Type B pancreatic cell (in vitro differentiated cells): ENCODE measurements at places on chromosomes 16 and 17. TPM values are rescaled to one million over a fixed set of nuclear protein-coding genes. Genes with fewer than 3 reads are reported as not detected.
A peak's percentile ranks its signal among the peaks of the same experiment; 100 is the strongest.

- H3K4me3 ChIP-seq: no peak overlapping the region
- H3K27ac ChIP-seq: no peak overlapping the region
- peaks cover 8% of the 10 kb centered on the region for H3K36me3 ChIP-seq
- peaks cover 8% of the 10 kb centered on the region for H3K4me1 ChIP-seq
Observed at GRCh38 chr16:929227-930073, 41.3 kb downstream of the LMF1 start.

DNA sequence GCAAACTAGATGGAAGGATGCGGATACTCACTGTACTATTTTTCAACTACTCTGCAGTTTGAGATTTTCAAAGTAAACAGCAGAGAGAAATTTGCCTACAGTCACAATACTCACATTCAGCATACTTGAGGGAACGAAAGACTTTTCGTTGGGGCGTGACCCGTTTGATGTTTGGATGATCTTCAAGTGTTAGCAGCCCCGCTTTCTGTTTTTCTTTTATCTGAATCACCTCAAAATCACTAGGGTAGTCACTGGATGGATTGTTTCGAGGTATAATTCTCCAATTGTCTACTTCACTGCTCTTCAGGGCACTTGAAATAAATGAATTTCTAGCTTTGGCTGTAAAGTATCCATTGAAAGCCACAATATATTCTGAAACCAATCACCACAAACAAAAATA, 17.8 kb downstream of the MBTPS1 start:
- H3K27ac ChIP-seq: no peak overlapping the region
- no peaks in the 10 kb centered on the region for H3K4me1 ChIP-seq
- H3K36me3 ChIP-seq: peaks cover 12% of the 10 kb centered on the region
- H3K4me3 ChIP-seq: no peak overlapping the region
- DNase-seq: no peak

DNA sequence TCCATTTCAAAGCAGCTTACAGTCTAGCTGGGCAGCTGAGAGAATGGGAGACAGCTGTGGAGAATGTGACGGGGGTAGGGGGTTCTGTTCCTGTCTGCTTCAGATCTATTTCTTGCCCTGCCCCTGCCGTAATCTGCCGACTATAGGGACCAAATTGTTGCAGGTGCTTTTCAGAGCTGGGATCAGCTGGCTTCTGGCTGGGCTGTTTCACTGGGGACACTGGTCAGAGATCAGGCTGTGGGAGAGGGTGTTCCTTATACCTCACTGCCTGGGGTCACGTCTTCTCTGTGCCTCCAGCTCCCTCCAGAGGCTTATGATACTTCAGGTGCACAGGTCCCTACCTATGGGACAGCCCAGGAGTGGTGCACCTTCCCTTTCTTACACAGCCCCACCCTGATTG, 514.9 kb upstream of the GOT2 start:
- no peak overlapping the region for H3K27ac ChIP-seq
- no peak overlapping the region for H3K4me3 ChIP-seq
- no peaks in the 10 kb centered on the region for H3K4me1 ChIP-seq
- DNase-seq: no peak

DNA sequence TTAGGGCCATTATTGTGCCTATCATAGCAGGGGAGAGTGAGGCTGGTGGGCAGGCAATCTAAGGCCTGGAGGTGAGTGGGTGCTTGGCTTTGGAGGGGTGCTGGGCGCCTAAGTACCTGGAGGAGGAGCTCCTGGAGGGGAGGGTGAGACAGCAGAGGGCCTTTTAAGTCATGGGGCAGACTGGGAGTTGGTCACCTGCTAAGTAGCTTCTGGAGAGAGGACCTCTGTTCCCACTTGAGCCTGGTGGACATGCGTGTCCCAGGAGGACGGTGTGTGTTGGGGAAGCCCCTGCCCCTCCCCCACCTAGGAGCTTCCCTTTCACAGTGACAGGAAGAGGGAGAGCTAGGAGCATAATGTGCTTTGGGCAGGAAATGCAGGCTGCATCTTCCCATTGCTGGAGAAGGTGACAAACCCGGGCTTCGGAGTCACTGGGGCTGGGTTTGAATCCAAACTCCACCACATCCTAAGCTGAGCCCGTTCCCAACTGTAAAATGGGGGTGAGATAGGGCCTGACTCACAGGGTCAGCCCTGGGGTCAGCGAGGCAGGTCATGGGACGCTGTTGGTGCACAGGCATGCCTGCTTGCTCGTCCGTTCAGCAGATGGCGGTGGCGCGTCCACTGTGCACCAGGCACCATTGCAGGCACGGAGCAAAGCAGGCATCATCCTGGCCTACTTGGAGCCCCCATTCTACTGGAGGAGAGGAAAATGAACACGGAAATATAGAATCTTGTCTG, 37.9 kb downstream of the CMIP start:
- H3K4me1 ChIP-seq: peaks cover 39% of the 10 kb centered on the region
- no peak for DNase-seq
- no peaks in the 10 kb centered on the region for H3K27me3 ChIP-seq

GRCh38 chr17:39014795-39015545, 47.8 kb upstream of the FBXO47 start:
- no peaks in the 10 kb centered on the region for H3K36me3 ChIP-seq
- H3K27me3 ChIP-seq: peaks cover 12% of the 10 kb centered on the region
- H3K4me3 ChIP-seq: no peak overlapping the region
- peak overlapping the region; percentile 48 for H3K27ac ChIP-seq
- H3K4me1 ChIP-seq: peaks cover 9% of the 10 kb centered on the region

- H3K27ac ChIP-seq: no peak overlapping the region
- no peak overlapping the region for H3K4me3 ChIP-seq
- no peaks in the 10 kb centered on the region for H3K27me3 ChIP-seq
Observed at GRCh38 chr16:3520413-3520812, 19.6 kb downstream of the CLUAP1 start.

SOX9 gene
- total RNA-seq: 19.0 and 54.0 TPM in 2 replicates

DNA sequence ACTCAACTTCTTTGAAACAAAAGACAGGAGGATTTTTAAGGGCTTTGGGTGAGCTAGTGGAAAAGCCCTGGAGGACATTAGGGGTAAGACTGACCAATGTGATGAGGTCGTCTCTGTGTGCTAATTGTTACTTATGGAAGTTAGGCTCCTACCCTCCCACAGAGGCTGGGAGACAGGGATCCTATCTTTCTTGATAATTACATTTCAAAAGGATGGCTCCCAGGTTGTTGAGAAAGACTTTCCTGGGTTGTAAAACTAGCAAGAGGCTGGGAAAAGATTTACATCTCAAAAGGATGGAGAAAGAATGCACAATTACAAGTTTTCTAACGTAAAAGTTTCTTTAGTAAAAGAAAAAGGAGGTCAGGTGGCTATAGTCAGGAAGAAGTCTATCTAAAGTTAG, 605.8 kb upstream of the GOT2 start:
- H3K36me3 ChIP-seq: no peaks in the 10 kb centered on the region
- H3K27me3 ChIP-seq: peaks cover 15% of the 10 kb centered on the region
- H3K4me1 ChIP-seq: no peaks in the 10 kb centered on the region
- DNase-seq: no peak
- no peak overlapping the region for H3K4me3 ChIP-seq

DNA sequence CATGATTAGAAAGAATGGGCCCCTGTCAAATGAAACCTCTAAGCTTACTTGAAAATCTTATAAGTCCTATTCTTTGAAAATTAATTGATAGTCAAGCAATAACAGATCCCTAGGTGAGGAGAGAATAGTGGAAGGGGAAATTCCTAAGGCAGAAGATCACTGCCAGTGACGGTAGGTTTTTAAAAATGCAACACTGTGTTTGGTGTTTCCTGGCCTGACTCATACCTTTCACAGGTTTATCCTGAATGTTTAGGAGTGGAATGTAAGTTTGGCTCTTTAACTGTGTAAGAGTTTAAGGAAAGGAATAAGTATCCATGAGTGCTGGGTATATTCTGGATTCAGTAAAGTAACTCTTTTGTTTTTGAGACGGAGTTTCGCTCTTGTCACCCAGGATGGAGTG, 23.8 kb downstream of the HAPSTR1 start:
- no peak overlapping the region for H3K4me3 ChIP-seq
- no peaks in the 10 kb centered on the region for H3K27me3 ChIP-seq
- peaks cover 39% of the 10 kb centered on the region for H3K4me1 ChIP-seq
- H3K27ac ChIP-seq: peak overlapping the region; percentile 58

- peaks cover 31% of the 10 kb centered on the region for H3K27me3 ChIP-seq
- H3K4me1 ChIP-seq: no peaks in the 10 kb centered on the region
- no peak for DNase-seq
- no peak overlapping the region for H3K27ac ChIP-seq
- H3K36me3 ChIP-seq: no peaks in the 10 kb centered on the region
Observed at GRCh38 chr16:82023206-82023605, 11.8 kb upstream of the HSD17B2 start.

DNA sequence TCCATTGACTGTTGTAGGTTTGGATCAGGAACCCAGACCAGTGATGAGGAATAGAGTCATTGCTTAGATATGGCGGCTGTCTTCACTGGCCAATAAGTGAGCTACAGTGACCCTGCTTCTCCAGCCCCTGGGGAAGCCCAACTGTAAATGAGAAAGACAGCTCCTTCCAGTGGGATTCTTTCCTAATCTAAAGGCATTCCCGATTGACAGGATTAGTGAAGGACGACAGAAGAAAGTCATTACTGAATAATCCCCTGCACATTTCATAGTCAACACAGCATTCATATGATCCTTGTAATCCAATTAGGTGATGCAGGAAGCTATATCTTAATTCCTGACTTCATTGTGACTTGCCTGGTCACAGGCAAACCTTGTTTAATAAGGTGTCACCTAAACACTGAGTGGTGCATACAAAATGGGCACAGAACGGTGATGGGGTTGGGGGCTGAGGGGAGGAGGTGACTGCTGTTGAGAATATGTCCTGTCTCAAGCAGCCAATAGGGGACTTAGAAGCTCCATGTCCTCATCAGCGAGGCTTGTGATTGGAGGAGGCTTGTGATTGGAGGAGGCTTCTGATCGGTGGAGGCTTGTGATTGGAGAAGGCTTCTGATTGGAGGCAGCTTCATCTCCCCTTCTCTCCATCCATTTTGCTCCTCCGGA, 242.6 kb downstream of the XYLT1 start:
- H3K36me3 ChIP-seq: peaks cover 9% of the 10 kb centered on the region
- DNase-seq: no peak
- H3K4me3 ChIP-seq: no peak overlapping the region
- no peak overlapping the region for H3K27ac ChIP-seq

GRCh38 chr17:66695098-66695497, 139.8 kb upstream of the CACNG5 start:
- peaks cover 10% of the 10 kb centered on the region for H3K4me1 ChIP-seq
- no peak for DNase-seq
- H3K4me3 ChIP-seq: no peak overlapping the region
- H3K27me3 ChIP-seq: no peaks in the 10 kb centered on the region

DNA sequence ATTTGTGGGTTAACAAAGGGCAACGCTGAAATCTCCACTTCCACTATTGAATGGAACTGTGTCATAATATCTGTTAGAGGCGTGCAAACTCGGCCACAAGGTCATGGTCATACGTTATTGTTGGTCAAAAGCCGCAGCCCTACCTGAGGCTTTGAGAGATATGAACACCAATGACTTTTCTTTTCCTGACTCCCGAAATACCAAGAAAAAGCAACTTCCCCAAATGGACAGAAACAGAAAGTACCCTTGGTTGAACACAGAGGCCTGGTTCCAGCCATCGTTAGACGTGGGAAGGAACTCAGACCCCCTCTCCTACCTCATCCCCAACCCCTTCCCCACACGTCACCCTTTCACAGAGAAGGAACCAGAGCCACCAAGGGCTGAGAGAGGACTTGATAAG, 1.4 kb upstream of the PIK3R5 start:
- H3K27ac ChIP-seq: no peak overlapping the region
- peak overlapping the region; percentile 74 for H3K4me3 ChIP-seq
- H3K36me3 ChIP-seq: no peaks in the 10 kb centered on the region
- peaks cover 4% of the 10 kb centered on the region for H3K4me1 ChIP-seq
- H3K27me3 ChIP-seq: peaks cover 62% of the 10 kb centered on the region

GRCh38 chr16:69083306-69083941, 22.0 kb upstream of the HAS3 start:
- H3K27ac ChIP-seq: no peak overlapping the region
- no peaks in the 10 kb centered on the region for H3K27me3 ChIP-seq
- DNase-seq: no peak
- H3K36me3 ChIP-seq: peaks cover 6% of the 10 kb centered on the region

- no peak overlapping the region for H3K4me3 ChIP-seq
- H3K36me3 ChIP-seq: peaks cover 7% of the 10 kb centered on the region
- peaks cover 7% of the 10 kb centered on the region for H3K4me1 ChIP-seq
- peak; percentile 85 for DNase-seq
Observed at GRCh38 chr17:27602721-27603420, 28.1 kb upstream of the LGALS9 start.

CCL17 gene
- total RNA-seq: not detected in 2 replicates

C16orf54 gene
- total RNA-seq: 2.1 and 3.3 TPM in 2 replicates

KRTAP4-9 gene
- total RNA-seq: not detected in 2 replicates

KRT12 gene
- total RNA-seq: not detected in 2 replicates

DNASE1L2 gene
- total RNA-seq: 0.57 and 2.6 TPM in 2 replicates

- H3K4me1 ChIP-seq: peaks cover 12% of the 10 kb centered on the region
- no peak overlapping the region for H3K4me3 ChIP-seq
- H3K27me3 ChIP-seq: peaks cover 7% of the 10 kb centered on the region
- no peaks in the 10 kb centered on the region for H3K36me3 ChIP-seq
- H3K27ac ChIP-seq: no peak overlapping the region
Observed at GRCh38 chr17:56808503-56808902, 25.2 kb downstream of the C17orf67 start.

DNA sequence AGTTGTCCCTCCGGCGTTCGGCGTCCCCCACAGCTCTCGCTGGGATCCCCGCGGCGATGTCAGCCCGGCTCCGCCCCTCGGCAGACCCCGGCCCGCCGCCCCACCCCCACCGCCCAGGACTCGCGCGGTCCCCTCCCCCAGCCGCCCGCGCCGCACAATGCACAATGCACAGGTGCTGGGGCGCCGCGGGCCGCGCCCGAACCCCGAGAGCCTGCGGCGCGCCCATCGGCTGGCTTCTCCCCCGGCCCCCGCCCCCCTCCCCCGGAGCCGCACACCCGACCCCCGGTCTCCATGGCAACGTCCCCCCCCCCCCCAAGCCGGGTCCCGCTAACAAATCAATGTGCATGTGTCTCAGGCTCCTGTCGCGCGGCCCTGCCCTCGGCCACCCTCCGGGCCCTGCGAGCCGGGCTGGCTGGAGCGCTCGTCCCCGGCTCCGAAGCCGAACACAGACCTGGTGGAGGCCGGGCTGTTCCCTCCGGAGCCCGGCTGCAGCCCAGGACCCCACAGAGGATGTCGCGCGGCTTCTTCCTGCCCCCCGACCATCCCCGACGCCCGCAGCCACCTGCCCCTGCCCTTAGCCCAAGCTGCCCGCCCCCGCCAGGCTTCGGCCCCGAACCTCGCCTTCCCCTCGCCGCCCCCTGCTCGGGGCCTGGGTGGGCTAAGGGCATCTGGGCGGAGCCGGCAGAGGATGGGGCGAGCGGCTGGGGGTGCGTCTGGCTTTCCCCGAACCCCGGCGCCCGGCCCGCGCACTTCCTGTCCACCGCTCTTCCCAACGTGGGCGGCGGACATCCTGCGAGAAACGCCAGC, 818 bp upstream of the CBX8 start:
- peak overlapping the region; percentile 83 for H3K4me3 ChIP-seq
- H3K27ac ChIP-seq: no peak overlapping the region
- H3K36me3 ChIP-seq: peaks cover 4% of the 10 kb centered on the region
- peaks cover 53% of the 10 kb centered on the region for H3K27me3 ChIP-seq
- H3K4me1 ChIP-seq: peaks cover 25% of the 10 kb centered on the region
